ENCODE measurements at places on chromosomes 1 and 21. TPM values are rescaled to one million over a fixed set of nuclear protein-coding genes. Genes with fewer than 3 reads are reported as not detected.

The CELA3A gene
- total RNA-seq: not detected

The GNAT2 gene
- 0.43 TPM for total RNA-seq

The TNFRSF4 gene
- 0.43 TPM for total RNA-seq

The CYP4A22 gene
- total RNA-seq: not detected

The CLDN17 gene
- total RNA-seq: not detected

The CRYAA gene
- total RNA-seq: not detected

The CHIA gene
- total RNA-seq: not detected

The SUSD4 gene
- total RNA-seq: not detected

The ABCD3 gene
- 30.0 TPM for total RNA-seq

The RGS1 gene
- 0.32 TPM for total RNA-seq

The SDC3 gene
- total RNA-seq: 16.8 TPM

The SH3D21 gene
- total RNA-seq: 3.9 TPM

The LELP1 gene
- not detected for total RNA-seq

The CELA3B gene
- not detected for total RNA-seq

The LCE1A gene
- not detected for total RNA-seq

The EVI5 gene
- total RNA-seq: 58.7 TPM

The SH2D5 gene
- total RNA-seq: 3.9 TPM

The S100A5 gene
- total RNA-seq: 0.32 TPM

The NUP210L gene
- not detected for total RNA-seq

The INKA2 gene
- 4.5 TPM for total RNA-seq

The TNNT2 gene
- total RNA-seq: 3.5 TPM

The ADORA1 gene
- 8.7 TPM for total RNA-seq

The ZNF593 gene
- 20.3 TPM for total RNA-seq
